ENCODE measurements at places on chromosomes 12 and 14. TPM values are rescaled to one million over a fixed set of nuclear protein-coding genes. Genes with fewer than 3 reads are reported as not detected.

Gene A2M
- not detected for total RNA-seq

Gene GALNT16
- total RNA-seq: not detected

Gene KRT83
- not detected for total RNA-seq

Gene TMCC3
- total RNA-seq: 21.6 TPM

Gene RFLNA
- total RNA-seq: 0.85 TPM
